ENCODE measurements at places on chromosomes 3 and 15. TPM values are rescaled to one million over a fixed set of nuclear protein-coding genes. Genes with fewer than 3 reads are reported as not detected.

RAD18 gene
- total RNA-seq, result 3.0 TPM

DNA sequence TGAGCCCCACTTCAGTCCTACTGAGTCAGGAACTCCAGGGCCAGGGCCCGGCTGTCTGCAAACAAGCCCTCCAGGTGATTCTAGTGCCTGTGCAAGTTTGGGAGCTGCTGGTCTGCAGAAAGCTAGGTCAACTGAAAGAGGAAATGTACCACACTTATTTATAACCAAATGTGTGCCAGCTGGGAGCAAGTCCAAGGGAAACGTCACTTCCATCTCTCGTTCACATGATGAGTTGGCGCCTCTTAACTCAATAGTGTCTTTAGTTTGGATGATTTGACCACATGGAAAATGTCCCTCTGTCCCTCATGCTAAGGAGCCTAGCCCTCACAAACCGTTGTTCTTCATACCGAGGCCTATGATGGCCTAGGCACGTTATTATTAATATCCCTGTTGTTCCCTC lies 43.2 kb downstream of the GOLGA8S start:
- no peaks in the 10 kb centered on the region for H3K36me3 ChIP-seq
- H3K4me1 ChIP-seq, result peaks cover 56% of the 10 kb centered on the region
- no peak for DNase-seq
- no peaks in the 10 kb centered on the region for H3K27me3 ChIP-seq

GRCh38 chr3:178137831-178138230 lies 398.4 kb upstream of the KCNMB2 start:
- DNase-seq, result no peak
- no peaks in the 10 kb centered on the region for H3K36me3 ChIP-seq

DNA sequence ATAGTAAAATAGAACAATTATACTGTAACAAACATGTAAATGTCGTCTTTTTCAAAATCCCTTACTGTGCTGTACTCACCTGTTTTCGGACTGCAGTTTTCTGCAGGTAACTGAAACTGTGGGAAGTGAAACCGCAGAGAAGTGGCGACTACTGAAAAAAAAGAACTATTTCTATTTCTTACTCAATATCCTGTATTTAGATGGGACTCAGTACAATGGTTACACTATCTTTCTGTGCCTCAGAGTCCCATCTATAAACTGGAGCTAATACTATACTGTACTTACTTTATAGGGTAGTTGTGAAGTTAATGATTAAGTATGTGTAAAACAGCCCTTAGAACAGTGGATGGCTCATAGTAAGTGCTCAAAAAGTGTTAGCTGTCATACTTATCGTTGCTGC lies 14.3 kb upstream of the P2RY12 start:
- no peak for DNase-seq
- no peak overlapping the region for H3K27ac ChIP-seq
- no peaks in the 10 kb centered on the region for H3K4me1 ChIP-seq
- no peaks in the 10 kb centered on the region for H3K36me3 ChIP-seq

DNA sequence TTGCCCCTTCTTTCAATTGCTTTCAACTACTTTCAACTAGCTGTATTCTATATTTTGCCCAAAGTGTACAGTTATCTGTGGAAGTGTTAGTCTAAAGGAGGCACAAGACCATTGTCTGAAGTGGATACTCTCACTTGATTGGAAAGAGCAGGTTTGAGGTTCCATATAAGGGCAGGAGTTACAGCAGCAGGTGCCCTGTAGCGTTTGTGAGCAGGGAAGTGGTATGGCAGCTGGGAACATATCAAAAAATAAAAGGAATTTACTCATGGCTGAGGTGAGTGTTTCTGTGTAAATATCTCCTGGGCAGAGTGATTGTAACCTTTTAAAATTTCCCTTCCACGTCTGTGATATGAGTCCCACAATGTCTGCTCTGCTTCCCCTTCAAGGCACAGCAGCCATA lies 38.5 kb upstream of the DNAJC13 start:
- H3K27me3 ChIP-seq, result no peaks in the 10 kb centered on the region
- no peak overlapping the region for H3K27ac ChIP-seq
- H3K36me3 ChIP-seq, result no peaks in the 10 kb centered on the region
- H3K4me3 ChIP-seq, result no peak overlapping the region
- DNase-seq, result no peak
- H3K4me1 ChIP-seq, result no peaks in the 10 kb centered on the region

DNA sequence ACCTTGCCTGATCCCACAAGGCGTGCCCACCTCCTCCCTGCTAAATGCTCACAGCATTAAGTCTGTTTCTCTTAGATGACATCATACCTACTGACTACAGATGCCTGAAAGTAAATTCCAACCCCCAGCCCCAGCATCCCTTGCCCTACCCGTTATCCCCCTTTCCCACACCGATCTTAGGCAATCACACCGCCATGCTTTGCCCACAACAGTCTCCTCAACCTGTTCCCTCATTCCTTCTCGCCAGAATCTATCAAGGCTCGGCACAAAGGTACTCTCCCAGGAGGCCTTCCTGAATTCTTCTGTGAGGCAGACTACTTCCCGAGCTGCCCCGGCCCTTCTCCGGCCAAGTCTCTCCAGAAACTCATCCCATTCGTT lies 789 bp upstream of the SEC61A1 start:
- peaks cover 9% of the 10 kb centered on the region for H3K36me3 ChIP-seq
- H3K4me3 ChIP-seq, result peak overlapping the region; percentile 93
- peak overlapping the region; percentile 36 for H3K27ac ChIP-seq
- peaks cover 20% of the 10 kb centered on the region for H3K4me1 ChIP-seq

ZIC1 gene
- total RNA-seq, result 0.07 TPM

- H3K27me3 ChIP-seq, result no peaks in the 10 kb centered on the region
- H3K4me3 ChIP-seq, result no peak overlapping the region
- no peaks in the 10 kb centered on the region for H3K36me3 ChIP-seq
- H3K27ac ChIP-seq, result no peak overlapping the region
- no peak for DNase-seq
- no peaks in the 10 kb centered on the region for H3K4me1 ChIP-seq
These were observed 511.3 kb downstream of the DIPK2A start for GRCh38 chr3:144482876-144483275.

GRCh38 chr15:95303713-95304112 lies 1026.8 kb upstream of the NR2F2 start:
- H3K36me3 ChIP-seq, result no peaks in the 10 kb centered on the region
- peaks cover 7% of the 10 kb centered on the region for H3K4me1 ChIP-seq
- H3K27me3 ChIP-seq, result no peaks in the 10 kb centered on the region
- H3K4me3 ChIP-seq, result no peak overlapping the region
- H3K27ac ChIP-seq, result no peak overlapping the region

TMEM40 gene
- total RNA-seq, result not detected

ZBBX gene
- total RNA-seq, result not detected

Data from thoracic aorta (tissue), 2 donors.